Gastroesophageal sphincter (tissue), 4 donors: ENCODE measurements at places on chromosomes 1 and 21.

DNA sequence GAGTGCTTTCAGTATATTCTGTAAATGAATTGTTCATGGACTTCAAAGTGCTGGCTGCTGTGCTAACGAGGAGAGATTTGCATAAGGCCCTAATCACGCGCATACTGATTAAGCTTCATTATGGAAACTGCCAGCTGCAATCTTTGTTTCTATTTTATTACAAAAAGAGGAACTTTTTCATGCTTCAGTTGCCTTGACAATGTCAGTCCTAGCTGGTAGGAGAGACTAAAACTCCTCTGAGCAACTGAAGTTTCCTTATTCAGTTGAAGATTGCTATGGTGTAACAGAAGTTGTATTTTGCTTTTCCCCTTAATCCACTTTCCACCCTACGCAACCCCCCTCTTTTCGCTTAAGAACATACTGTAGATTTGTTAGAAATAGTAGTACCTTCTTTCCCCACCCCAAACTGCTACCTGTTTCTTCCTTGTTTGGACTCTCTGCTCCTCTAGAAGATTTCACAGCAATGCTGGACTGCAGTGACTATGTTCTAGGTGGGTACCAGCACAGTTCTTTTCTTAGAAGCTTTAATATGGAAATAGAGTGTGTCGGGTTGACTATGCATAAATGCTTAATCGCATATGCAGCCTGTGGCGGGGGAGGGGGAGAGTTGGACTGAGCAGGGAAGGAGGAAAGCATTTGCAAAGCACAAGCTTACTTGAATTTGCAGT is 108.3 kb downstream of the POU2F1 start:
- no peaks in the 10 kb centered on the region for H3K36me3 ChIP-seq
- no peaks in the 10 kb centered on the region for H3K4me1 ChIP-seq
- H3K4me3 ChIP-seq: no peak overlapping the region
- H3K27ac ChIP-seq: no peak overlapping the region
- no peak for ATAC-seq
- no peaks in the 10 kb centered on the region for H3K27me3 ChIP-seq

DNA sequence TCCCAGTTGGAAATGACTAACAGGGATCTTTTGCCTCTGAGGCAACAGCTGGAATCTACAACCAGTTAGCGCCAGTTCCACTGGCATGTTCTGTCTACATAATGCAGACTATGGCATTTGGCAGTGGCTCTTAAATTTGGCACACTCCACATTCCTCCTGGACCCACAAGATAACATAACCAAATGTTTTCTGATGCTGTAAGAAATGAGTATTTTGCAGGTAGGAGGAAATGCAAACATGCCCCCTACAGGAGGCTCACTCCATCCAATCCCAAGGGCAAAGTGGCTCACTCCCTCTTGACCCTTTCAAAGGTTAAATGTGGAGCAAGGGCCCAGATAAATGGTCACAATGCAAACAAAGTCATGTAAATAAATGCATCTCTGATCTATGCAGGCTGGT is 129.2 kb upstream of the PROX1 start:
- H3K27ac ChIP-seq: no peak overlapping the region
- ATAC-seq: no peak
- H3K36me3 ChIP-seq: no peaks in the 10 kb centered on the region
- no peaks in the 10 kb centered on the region for H3K27me3 ChIP-seq
- H3K4me1 ChIP-seq: no peaks in the 10 kb centered on the region

DNA sequence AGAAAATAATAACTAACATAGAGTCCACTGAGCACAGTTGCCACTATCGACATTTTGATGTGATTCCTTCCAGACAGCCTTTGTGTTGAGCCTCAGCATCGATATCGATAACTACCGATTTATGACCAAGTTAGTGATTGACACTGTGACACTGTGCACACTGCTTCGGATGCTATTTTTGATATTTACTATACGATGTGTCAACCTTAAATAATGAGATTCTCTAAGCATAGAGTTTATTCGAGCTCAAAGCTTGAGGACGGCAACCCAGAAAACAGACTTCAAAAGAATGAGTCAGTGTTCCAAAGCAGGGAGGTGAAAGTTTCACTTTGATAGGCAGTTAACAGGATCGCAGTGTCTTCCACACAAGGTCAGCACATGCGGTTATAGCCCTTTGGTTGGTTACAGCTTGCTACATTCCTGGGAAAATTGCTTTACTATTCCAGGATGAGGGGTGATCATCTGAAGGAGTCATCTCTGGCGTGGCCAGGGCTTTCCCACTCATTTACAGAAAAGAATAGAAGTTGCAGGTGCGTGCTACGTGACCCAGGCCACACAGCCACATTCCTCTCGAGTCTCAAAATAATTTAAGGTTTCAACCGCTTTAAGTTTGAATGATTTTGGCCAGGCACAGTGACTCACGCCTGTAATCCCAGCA is 53.6 kb upstream of the EFHD2 start:
- H3K36me3 ChIP-seq: no peaks in the 10 kb centered on the region
- ATAC-seq: no peak
- no peaks in the 10 kb centered on the region for H3K27me3 ChIP-seq
- H3K4me1 ChIP-seq: no peaks in the 10 kb centered on the region
- no peak overlapping the region for H3K4me3 ChIP-seq

- H3K4me1 ChIP-seq: no peaks in the 10 kb centered on the region
- H3K27me3 ChIP-seq: no peaks in the 10 kb centered on the region
- H3K36me3 ChIP-seq: no peaks in the 10 kb centered on the region
- no peak for ATAC-seq
- no peak overlapping the region for H3K4me3 ChIP-seq
- no peak overlapping the region for H3K27ac ChIP-seq
These were observed 61.8 kb upstream of the BCAR3 start for GRCh38 chr1:93743465-93743864.

- no peak for ATAC-seq
- H3K36me3 ChIP-seq: no peaks in the 10 kb centered on the region
- no peak overlapping the region for H3K4me3 ChIP-seq
- H3K27me3 ChIP-seq: no peaks in the 10 kb centered on the region
- no peak overlapping the region for H3K27ac ChIP-seq
- H3K4me1 ChIP-seq: no peaks in the 10 kb centered on the region
These were observed 151.7 kb downstream of the CDC42BPA start for GRCh38 chr1:227166559-227166958.

DNA sequence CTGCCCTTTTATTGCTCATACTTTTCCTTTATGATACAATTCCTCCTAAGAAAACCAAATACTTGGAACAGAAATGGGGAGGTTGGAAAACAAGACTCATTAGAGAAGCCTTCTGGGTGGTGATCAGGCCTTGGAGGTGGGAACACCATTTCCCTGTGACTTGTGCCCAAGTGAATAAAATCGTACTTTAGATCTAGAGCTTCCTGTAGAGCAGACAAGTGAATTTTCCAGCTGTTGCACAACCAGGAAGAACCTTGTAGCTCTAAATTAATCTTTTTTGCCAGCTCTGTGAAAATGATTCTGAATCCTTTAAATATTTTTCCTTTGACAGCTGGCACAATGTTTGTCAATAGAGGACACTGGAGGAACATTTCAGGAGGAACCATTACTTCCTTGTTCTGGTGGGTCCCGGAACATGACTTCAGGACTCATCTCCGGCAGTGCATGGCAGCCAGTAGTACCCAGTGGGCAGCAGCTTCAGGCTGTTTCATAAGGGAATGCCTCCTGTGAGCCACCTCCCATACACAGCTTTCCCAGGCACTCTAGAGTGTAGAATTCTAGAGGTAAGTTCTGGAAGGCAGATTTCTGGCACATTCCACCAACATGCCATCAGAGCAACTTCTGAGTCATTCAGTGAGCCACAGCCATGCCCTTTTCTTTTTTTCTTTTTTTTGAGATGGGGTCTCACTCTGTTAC is 5.5 kb upstream of the SNAPIN start:
- ATAC-seq: peak; percentile 56
- no peaks in the 10 kb centered on the region for H3K4me1 ChIP-seq

DNA sequence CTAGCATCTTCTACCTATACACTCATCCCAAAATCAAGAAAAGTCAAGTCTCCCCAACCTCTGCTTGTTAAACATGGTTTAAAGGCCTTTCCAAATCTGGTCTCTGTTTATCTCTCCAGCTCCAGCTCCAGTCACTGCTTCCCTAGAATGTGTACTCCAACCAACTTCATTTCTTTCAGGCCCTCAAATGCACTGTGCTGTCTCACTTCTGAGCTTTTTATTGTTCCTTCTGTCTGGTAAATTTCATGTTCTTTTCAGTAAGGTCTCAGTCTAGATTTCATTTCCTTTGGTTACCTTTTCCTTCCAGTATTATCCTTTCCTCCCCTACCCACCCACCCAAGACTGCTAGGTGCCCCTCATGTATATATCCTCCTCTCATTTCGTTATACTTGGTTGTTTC is 3.7 kb downstream of the COL24A1 start:
- peaks cover 37% of the 10 kb centered on the region for H3K4me1 ChIP-seq
- no peak overlapping the region for H3K4me3 ChIP-seq
- no peaks in the 10 kb centered on the region for H3K36me3 ChIP-seq
- H3K27me3 ChIP-seq: peaks cover 16% of the 10 kb centered on the region
- ATAC-seq: no peak

DNA sequence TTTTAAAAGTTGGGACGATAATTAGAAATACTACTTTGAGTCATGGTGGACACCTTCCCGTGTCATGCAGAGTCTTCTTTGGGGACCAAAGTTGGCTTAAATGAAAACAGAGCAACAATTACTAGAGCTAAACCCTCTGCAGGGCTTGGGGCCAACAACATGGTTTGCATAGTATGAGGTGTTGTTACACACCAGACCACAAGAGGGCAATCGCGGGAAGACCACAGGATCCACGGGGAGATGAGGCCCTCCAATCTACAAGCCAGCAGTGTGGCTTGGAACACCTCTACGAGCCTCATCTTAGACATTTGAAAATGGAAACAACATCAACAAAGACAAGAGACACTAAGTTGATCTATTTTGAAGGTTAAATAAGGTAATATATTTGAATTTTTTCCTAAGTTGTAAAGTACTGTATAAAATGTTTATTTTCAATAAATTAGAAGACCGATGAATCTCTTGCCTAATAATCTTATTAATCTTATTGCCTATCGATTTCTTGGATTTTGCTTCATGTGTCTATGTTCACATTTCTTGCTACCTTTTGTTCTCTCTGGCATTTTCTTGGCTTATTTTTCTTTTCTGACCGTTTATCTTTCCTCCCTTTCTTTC is 8.2 kb upstream of the SMCP start:
- H3K36me3 ChIP-seq: no peaks in the 10 kb centered on the region
- no peaks in the 10 kb centered on the region for H3K27me3 ChIP-seq
- no peak for ATAC-seq

DNA sequence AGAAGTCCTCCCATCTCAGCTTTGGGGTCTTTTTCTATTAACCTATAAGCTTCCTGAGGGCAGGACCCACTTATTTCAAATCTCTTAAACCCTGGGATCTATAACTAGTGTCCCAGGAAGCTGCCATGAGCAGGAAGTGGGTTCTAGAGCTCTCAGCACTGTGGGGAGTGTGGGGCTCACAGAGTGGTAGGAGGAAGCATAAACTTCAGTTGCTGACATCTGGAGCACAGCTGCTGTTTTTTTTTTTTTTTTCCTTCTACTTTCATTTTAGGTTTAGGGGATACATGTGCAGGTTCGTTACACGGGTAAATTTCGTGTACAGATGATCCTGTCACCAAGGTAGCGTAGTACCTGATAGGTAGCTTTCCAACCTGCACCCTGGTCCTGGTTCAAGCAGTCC is 59.3 kb downstream of the AK4 start:
- no peak overlapping the region for H3K4me3 ChIP-seq
- no peaks in the 10 kb centered on the region for H3K36me3 ChIP-seq
- no peaks in the 10 kb centered on the region for H3K4me1 ChIP-seq
- no peak for ATAC-seq

GRCh38 chr1:15246960-15247614 is at the start of gene FHAD1:
TSS of gene FHAD1 (plus strand) at chr1:15247223. CDS start at chr1:15251785, 4,562 bp downstream.
- no peaks in the 10 kb centered on the region for H3K36me3 ChIP-seq
- H3K4me3 ChIP-seq: peak within 1 kb of the TSS; percentile 54
- peak within 1 kb of the TSS; percentile 48 for H3K27ac ChIP-seq
- H3K4me1 ChIP-seq: peaks cover 50% of the 10 kb centered on the region
- H3K27me3 ChIP-seq: peaks cover 8% of the 10 kb centered on the region
- peak; percentile 34 for ATAC-seq

- H3K4me1 ChIP-seq: peaks cover 29% of the 10 kb centered on the region
- ATAC-seq: no peak
- no peak overlapping the region for H3K4me3 ChIP-seq
- H3K27ac ChIP-seq: peak overlapping the region; percentile 68
- peaks cover 54% of the 10 kb centered on the region for H3K36me3 ChIP-seq
These were observed 36.6 kb downstream of the TMEM50B start for GRCh38 chr21:33443194-33443593.

- no peak overlapping the region for H3K4me3 ChIP-seq
- H3K36me3 ChIP-seq: peaks cover 51% of the 10 kb centered on the region
- ATAC-seq: no peak
- peaks cover 3% of the 10 kb centered on the region for H3K27me3 ChIP-seq
These were observed 5.7 kb downstream of the FBLIM1 start for GRCh38 chr1:15764269-15764764.

GRCh38 chr1:205480349-205480985 is 24.0 kb upstream of the CDK18 start:
- no peaks in the 10 kb centered on the region for H3K4me1 ChIP-seq
- no peaks in the 10 kb centered on the region for H3K36me3 ChIP-seq
- no peak for ATAC-seq
- peaks cover 84% of the 10 kb centered on the region for H3K27me3 ChIP-seq

DNA sequence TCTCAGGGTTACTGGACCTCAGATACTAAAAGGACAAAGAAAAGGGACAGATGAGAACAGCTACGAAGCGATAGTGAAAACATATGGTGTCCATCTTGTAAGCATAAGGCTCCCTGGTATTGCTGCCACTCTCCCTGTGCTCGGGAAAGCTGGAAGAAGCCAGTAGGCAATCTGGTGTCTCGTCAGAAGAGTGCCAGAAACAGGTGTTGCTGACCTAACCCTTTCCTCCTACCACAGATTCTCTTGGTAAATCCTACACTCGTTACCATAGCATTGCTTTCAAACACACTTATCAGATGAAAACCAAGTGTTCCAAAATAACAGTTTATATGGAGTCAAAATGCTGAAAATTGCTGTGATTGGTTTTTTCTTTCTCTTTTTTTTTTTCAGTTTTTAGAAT is 146.3 kb downstream of the NRIP1 start:
- H3K27me3 ChIP-seq: no peaks in the 10 kb centered on the region
- no peak overlapping the region for H3K4me3 ChIP-seq
- no peaks in the 10 kb centered on the region for H3K4me1 ChIP-seq
- H3K27ac ChIP-seq: no peak overlapping the region

DNA sequence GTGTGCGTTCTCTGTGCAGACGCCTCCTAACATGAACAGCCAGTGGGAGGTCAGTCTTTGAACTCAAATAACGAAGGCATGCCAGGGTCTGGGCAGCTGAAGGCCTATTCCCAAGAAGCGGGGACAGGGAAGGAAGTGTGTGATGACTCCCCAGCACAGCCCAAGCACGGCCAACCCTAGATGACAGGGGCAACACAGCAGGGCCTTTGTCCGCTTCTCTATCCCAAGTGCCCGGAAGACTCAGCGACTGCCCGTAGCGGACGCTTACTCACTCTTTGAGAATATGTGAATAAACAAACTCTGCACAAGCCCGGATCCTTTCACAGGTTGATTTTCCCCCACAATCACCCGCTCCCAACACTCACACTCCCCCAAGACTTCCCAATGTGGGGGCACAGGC is 11.2 kb downstream of the C1orf198 start:
- H3K4me1 ChIP-seq: peaks cover 89% of the 10 kb centered on the region
- no peaks in the 10 kb centered on the region for H3K36me3 ChIP-seq
- no peaks in the 10 kb centered on the region for H3K27me3 ChIP-seq
- H3K27ac ChIP-seq: peak overlapping the region; percentile 17
- peak; percentile 21 for ATAC-seq
- no peak overlapping the region for H3K4me3 ChIP-seq
